ENCODE measurements at places on chromosomes 7 and 10. TPM values are rescaled to one million over a fixed set of nuclear protein-coding genes. Genes with fewer than 3 reads are reported as not detected.

The MBL2 gene
- not detected for total RNA-seq

DNA sequence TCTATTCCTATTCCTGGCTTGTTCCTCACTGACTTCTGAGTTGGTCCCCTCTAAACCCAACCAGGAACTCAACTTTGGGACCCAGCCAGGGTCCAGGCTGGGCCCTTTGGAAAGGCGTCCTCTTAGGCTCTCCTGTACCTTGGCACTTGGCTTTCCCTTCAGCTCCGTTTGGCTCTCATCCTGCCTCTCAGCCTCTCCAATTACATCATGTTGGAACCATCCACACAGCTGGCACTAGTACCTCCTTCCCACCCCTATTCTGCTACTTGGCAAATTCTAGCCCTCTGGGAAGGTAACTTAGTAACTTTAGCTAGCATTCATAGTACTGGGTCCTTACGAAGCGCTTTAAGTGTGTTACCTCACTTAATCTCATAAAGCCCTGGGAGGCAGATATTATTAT is 205.3 kb upstream of the HABP2 start:
- no peak for DNase-seq

The VAX1 gene
- not detected for total RNA-seq

The SPAM1 gene
- total RNA-seq = not detected

- no peak for DNase-seq
These were observed 114.5 kb downstream of the GRID1 start for GRCh38 chr10:86252079-86252478.

DNA sequence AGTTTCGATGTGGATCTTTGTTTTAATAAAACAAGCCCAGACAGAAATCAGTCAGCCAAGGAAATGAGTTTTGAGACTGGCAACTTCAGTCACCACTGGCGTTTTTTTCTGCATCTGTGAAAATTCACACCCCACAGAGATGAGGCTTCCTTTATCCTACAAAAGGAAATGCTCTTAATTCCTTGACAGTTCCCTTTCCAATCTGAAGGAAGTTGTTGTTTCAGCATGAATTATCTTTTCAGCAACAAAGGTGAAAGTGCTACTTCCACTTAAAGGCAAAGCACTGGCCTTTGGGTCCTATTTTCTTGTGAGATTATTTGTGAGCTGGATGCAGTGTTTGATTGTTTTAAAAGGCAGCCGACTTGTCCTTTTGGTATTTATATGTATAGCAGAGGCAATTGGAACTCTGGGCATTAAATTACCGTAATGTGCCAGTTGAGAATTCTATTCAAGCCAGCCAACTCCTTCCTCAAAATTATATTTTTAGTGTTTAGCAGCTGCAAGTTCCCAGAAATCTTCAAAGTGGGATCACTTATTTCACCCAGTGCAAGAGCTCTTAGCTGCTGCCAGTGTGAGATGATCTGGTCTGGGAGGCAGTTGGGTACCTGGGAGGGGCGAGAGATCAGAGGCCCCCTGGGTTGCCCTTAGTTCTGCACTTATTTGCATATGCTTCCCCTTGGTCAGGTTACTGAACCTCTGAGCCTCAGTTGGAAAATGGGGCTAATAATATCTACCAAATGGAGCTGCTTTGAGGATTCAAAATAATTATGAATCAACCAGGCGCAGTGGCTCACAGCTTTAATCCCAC is 427.1 kb downstream of the GALNT17 start:
- DNase-seq = no peak

The CAMK2B gene
- total RNA-seq = 0.18 TPM

The ZCWPW1 gene
- 0.56 TPM for total RNA-seq

GRCh38 chr7:137476937-137477336 is 133.4 kb upstream of the PTN start:
- peak; percentile 59 for DNase-seq

The C10orf105 gene
- under 0.01 TPM for total RNA-seq

DNA sequence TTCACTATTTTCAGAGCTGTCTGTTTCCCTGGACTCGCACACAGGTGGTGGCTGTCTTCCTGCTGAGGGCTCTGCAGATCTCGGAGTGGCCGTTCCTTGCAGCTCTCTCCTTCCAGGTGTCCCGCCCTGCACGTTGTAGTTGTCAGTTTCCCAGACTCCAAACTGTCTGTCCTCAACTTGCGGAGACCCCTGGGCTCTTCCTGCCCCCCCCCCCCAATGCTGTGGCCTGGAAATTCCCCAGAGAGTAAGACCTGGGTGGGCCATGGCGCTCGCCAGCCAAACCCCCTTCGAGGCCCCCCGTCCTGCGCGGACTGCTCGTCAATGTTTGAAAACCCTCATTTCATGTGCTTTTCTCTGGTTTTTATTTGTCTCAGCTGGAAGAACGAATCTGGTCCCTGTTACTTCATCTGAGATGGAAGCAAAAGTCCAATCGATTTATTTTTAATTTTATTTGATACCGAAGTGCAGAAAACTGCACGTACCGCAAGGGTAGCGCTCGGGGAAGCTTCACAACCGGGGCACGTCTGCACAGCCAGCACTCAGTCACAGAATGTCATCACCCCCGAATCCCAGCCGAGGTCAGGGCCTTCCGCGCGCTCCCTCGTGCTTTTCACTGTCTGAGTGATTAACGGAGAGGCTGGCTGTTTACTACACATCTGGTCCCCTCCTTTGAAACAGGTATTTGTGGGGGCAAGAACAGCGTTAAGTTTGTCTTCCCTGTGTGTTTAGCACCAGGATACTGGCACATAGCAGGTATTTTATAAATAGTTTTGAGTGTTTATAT is 46.4 kb upstream of the NKX6-2 start:
- no peak for DNase-seq

- no peak for DNase-seq
These were observed 5.7 kb downstream of the ITIH2 start for GRCh38 chr10:7708832-7709231.

DNA sequence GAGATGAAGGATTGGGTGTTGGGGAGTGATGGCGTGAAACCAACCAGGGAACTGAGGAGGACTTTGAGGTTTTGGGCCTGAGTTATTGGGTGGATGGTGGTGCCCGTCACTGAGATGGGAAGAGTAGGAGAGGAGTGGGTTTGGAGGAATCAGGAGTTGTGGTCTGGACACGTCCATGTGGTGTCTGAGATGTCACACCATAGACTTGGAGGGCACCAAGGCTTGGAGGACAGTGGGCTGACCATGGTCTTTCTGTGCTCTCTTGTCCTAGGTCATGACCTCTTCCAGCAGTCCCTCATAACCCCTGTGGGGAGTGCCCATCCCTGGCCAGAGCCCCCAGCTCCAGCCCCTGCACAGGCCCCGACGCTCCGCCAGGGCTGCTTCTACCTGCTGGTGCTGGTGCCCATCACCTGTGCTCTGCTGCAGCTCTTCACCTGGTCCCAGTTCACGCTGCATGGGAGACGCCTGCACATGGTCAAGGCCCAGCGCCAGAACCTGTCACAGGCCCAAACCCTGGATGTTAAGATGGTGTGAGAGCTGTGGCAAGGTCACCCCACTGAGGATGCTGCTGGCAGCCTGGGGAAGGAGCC is 24.2 kb upstream of the C10orf95 start:
- no peak for DNase-seq

DNA sequence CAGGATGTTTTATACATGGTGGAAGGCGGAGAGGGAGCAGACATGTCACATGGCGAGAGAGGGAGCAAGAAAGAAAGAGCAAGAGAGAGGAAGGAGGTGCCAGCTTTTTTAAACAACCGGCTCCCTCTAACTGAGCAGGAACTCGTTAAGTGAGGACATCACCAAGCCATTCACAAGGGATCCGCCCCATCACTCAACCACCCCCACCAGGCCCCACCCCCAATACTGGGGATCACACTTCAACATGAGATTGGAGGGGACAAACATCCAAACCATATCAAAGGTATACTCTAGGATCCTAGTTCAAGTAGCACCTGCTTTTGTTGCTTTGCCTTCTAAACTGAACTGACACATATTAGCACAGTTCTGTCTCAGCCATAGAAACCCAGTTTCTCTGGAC is 141.9 kb upstream of the KLF14 start:
- DNase-seq = peak; percentile 8

GRCh38 chr7:13904689-13905088 is 84.8 kb downstream of the ETV1 start:
- peak; percentile 77 for DNase-seq
